ENCODE measurements at places on chromosomes 12 and 14.

DNA sequence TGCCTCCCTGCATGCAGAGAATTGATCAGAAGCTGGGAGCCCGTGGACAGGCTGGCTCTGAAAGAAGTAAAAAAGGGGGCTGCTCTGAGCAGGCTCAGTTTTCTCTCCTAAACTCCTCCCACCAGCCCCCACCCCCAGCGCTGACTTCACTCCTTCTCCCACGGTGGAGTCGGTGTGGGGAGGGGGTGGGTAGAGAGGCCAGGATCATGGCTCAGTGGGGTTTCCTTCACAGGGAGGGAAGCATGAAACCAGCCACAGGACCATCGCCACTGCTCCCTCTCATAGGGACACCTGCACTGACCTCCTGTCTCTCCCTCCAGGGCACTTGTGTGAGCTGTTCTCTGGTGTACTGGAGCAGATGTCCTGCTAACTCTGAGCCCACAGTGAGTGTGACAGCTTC is 78.9 kb downstream of the STAB2 start:
- DNase-seq, result no peak

- DNase-seq, result no peak
These were observed 105.5 kb upstream of the MYL2 start for GRCh38 chr12:111025792-111026430.

DNA sequence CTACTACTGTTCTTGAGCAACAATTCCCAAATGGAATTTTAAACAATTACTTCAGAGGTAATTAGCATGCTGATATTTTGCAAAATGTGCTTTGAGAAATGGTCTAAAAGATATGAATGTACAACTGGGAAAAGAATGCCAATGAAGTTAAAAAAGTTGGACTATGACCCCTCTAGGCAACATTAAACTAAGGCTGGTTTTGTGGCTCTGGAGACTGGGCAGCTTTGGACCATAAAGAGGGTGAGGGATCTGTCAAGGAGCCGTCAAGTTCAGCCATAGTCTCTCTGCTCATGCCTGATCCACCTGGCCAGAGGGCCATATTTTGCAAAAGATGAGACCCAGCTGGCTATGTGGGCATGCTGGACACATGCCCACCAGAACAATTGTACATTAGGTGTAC is 38.8 kb downstream of the CMAS start:
- DNase-seq, result no peak

DNA sequence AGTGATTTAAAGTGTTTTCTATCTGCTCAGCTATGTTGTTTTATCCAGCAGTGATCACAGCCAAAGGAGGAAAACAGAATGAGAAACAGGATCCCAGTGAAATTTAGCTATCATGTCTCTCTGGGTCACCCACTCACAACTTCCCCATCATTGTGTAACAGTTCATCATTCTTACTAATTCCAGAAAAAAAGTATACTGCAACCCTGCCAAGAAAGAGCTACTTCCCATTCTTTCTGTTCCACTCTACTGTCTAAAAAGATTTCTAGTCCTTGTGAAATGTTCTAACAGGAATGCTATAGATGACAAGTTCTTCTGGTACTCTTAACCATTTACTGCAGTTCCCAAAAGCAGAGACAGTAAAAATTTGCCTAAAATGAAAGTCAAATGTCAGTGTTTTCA is 39.2 kb upstream of the CD163 start:
- no peak for DNase-seq

GRCh38 chr14:35979531-35979930 is 153.4 kb downstream of the BRMS1L start:
- no peak for DNase-seq

GRCh38 chr12:122793685-122794106 is 19.3 kb downstream of the CCDC62 start:
- no peak for DNase-seq

DNA sequence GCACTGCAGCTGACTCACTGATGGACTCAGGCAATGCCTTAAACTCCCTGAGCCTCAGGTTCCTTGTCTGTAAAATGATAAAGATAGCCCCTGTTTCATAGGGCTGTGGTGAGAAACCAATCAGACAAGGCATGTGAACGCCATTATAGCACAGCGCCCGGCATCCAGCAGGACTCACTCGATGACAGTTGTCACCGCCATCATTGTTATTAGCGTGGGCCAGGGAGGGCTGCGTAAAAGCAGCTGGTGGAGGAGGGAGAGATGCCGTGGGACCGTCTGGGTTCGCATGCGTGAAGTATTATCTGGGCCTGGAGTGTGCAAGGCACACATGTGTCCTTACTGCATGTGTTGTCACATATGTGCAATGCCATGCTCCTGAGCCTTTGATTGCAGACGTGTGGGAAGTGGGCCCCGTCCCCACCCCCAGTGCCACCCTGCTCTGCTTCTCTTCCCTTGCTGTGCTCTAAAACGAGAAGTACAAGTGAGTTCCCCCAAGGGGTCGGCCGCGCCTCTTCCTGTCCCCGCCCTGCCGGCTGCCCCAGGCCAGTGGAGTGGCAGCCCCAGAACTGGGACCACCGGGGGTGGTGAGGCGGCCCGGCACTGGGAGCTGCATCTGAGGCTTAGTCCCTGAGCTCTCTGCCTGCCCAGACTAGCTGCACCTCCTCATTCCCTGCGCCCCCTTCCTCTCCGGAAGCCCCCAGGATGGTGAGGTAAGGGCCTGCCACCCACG is at the start of gene PTPN6:
Gene PTPN6 (plus strand): TSS at position 546 of the 730 bp plus-strand sequence. CDS start 157 bp downstream, at position 703.
- no peak for DNase-seq

DNA sequence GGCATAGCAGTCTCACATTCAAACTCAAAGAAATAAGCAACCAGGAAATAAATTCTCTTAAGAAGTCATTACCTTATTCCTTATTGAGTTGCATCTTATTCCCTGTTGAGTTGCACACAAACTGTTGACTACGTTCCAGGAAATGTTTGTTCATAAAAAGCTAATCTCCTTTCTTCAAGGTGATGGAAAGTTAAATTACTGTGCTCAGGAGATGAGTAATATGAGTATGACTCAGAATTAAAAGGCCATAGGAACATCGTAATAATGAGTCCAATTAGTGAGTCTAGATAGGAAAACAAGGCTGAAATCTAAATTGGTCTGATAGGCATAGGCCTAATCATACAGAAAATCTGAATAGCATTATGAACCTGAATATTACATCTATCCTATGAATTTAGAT is 203.1 kb downstream of the SLC2A13 start:
- no peak for DNase-seq

Measured in amygdala (tissue), 56 donors.